Cardiac atrium fibroblast (primary cell): ENCODE measurements at places on chromosomes 2 and 18. TPM values are rescaled to one million over a fixed set of nuclear protein-coding genes. Genes with fewer than 3 reads are reported as not detected.

MBD1 gene
- total RNA-seq, result 43.7 and 50.7 TPM in 2 replicates

ZNF396 gene
- 0.32 and 0.54 TPM in 2 replicates for total RNA-seq

CEBPZ gene
- 28.7 and 35.0 TPM in 2 replicates for total RNA-seq

SLC30A3 gene
- not detected in 2 replicates for total RNA-seq

CYP27A1 gene
- total RNA-seq, result 2.7 and 2.9 TPM in 2 replicates
